ENCODE measurements at places on chromosomes 7 and 10.
A peak's percentile ranks its signal among the peaks of the same experiment; 100 is the strongest.

DNA sequence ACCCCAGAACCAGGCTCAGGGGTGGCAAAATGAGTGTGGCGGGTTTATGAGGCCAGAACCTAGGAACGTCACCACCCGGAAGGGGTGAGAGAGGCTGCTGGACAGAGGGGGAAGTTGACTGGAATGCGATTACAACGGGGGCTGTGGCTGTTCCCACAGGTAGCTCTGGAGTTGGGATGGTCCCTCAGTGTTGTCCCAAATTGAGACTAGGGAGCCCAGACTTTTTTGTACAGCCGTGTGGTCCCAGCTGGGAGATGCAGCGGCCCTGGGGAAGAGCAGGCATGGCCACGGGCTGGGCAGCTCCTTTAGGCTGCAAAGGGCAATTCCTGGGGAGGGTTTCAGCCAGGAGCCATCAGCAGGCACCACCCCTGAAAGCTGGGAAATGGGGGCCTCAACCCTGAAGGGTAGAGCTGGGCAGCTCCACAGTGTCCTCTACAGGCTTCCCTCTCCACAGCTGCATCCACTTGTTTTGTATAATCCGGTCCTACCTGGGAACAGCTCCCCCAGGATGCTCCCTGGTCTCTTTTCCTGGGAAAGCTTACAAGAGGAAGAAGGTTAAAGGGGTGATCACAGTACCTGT is 11.0 kb upstream of the GDF10 start:
- no peak for DNase-seq

DNA sequence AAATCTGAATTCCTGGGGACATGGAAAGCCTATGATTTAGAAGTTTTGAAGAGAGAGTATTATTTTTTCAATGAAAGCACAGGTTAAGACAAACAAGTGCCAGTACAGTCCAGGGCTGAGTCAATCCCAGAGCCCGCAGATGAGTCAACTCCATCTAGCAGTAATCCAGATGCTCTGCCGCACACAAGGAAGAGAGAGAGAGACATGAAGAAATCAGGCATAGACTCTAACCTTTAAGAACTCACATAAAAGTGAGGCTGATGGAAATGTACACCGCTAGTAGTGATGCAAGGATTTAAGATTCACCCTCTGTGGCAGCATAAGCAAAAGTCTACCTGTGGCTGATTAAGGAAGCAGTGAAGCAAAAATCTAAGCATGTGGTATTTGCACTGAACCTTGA is 651.5 kb downstream of the TNS3 start:
- DNase-seq, result no peak

- no peak for DNase-seq
Measured at GRCh38 chr7:155141562-155141961, 71.4 kb downstream of the HTR5A start.

DNA sequence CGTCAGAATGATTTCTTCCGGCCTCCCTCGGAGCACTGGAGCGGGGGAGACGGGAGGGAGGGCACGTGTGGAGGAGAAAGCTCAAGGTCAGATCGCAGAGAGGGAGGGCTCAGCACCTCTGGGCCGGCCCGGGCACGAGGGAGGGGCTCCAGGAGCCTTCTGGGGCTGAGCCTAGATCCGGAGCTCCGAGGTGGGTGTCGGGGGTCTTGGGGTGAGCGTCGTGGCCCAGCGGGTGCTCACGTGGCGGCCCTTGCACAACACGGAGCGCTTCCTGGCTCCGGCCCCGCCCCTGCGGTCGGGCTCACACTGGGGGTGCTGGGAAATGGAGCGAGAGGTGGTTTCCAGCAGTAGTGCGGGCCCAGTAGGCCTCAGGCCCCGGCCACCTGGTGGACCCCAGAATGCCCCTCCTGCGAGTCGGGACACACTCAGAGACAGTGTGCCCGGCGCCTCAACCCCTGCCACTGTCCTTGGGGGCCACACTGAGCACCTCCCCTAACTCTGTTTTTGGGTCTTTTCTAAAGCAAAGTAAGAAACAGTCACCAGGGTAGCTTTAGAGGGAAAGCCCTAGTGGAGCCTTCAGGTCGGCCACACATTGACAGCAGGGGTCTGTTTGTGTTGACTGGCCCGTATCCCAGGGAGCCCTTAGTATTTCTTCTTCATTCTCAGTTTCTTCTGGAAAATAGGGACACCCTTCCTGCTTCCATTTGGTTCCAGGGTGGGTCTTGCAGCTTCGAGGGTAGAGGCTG is 798 bp downstream of the PPIF start:
- DNase-seq, result peak; percentile 79

GRCh38 chr10:79266084-79266483 is 81.2 kb upstream of the PPIF start:
- no peak for DNase-seq

- DNase-seq, result no peak
Measured at GRCh38 chr7:133931053-133931452, 196.1 kb upstream of the LRGUK start.

DNA sequence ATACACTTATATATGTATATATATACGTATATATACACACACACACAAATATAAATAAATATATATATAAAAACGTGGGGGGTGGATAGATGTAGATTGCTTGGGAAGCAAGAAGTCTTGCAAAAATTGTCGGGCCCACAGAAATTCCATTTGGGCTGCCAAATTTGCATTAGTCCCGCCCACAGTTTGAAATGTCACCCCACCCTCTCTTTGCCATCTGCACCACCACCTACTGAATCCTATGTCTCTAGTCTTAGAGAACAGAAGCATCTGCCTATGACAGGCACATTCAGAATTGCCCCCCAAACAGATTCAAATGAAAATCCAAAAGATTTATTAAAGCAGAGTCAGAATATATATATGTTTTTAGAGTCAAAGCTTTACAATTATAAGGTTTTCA is 25.6 kb upstream of the CACNA2D1 start:
- DNase-seq, result no peak

GRCh38 chr7:70539617-70540016 is 592.3 kb upstream of the GALNT17 start:
- no peak for DNase-seq

Measured in activated CD4-positive, alpha-beta T cell treated with anti-CD3 and anti-CD28 coated beads, Interleukin-2, amount 10 ng/mL, durations not matched to agents 7 days and 5 days (primary cell).